ENCODE measurements at places on chromosomes 1 and 21.

- no peak for DNase-seq
These were observed 23.4 kb upstream of the IGSF3 start for GRCh38 chr1:116690849-116691406.

DNA sequence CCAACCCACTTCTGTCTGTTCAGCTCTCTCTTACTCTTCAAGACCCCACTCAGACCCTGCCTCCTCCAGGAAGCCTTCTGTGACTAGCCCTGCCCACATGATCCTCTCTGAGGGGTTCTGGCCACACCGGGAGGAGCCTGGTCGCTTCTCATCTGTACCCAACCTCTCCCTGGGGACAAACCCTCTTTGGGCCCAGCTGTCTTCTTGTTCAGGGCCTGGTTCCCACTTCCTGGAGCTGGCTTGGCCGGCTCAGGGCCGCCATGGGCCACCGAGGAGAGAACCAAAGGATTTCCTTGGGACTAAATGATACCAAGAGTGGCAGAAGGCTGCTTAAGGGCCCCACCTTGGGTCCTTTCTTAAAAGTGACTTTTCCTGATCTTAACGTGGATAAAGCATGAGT is 124.7 kb upstream of the ZBTB40 start:
- no peak for DNase-seq

- DNase-seq = no peak
These were observed 10.6 kb upstream of the OR2T33 start for GRCh38 chr1:248288391-248288790.

DNA sequence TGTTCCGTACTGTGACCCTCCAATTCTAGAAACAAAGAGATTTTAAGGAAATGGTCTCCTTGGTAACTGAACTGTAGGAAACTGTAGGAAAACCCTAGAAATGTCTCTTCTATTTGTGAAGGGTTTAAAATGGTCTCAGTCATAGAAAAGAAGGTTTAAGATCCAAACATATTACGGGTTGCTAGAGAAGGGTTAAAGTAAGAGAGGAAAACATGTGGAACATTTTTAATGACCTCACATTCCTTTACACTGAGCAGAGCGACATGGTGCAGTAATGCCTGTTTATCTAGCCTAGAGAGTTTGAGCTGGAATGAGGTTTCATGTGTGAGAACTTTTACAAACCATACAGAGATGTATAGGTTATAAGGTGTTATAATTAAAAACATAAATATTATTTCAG is 36.9 kb upstream of the C1orf105 start:
- no peak for DNase-seq

GRCh38 chr1:200206340-200206739 is 178.8 kb downstream of the NR5A2 start:
- DNase-seq = no peak

DNA sequence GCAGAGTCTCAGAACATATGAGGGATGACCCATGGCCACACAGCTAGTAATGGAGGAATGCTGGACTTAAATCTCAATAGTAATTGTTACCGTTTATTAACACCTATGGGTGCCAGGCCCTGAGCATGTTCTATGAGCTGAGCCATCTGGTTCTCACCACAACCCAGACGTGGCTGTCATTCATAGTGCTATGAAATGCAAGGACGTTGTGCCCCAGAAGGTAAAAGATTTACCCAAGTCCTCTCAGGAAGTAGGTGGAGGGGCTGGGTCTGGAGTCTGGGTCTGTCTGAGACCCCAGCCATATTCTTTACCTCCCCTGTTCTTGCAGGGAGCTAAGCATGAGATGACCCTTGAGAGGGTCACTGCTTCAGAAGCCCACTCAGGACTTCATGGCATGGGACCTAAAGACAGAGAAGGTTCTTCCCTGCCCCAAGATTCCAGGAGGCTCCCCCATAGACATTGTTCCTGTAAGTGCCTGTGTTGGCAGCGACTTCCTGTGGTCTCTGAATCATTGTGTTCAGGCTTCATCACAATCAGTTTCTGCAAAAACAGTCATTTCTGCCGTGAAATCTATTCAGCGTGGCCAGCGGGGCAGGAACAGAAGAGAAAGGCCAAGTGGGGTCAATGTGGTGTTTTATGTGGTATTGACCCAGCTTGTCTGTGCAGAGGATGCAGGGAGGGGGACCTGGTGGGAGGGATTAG is 475.4 kb downstream of the PTPRU start:
- no peak for DNase-seq

DNA sequence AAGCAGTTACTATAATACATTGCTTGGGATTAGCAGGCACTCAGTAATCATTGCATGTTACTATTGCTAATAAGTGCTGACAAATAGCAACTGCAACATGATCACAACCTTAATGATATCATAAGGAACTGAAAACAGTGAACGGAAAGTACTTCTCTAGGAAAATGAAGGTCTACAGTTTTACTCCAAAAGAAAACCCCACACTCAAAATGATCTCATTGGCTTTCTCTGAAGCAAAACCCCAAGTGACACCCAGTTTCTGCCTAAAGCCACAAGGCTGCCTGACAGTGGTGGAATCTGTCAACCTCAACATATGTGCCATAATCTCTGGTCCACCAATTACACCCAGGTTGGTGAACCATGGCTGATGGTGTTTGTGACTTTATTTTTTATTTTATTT is 137.6 kb downstream of the PTGER3 start:
- no peak for DNase-seq

DNA sequence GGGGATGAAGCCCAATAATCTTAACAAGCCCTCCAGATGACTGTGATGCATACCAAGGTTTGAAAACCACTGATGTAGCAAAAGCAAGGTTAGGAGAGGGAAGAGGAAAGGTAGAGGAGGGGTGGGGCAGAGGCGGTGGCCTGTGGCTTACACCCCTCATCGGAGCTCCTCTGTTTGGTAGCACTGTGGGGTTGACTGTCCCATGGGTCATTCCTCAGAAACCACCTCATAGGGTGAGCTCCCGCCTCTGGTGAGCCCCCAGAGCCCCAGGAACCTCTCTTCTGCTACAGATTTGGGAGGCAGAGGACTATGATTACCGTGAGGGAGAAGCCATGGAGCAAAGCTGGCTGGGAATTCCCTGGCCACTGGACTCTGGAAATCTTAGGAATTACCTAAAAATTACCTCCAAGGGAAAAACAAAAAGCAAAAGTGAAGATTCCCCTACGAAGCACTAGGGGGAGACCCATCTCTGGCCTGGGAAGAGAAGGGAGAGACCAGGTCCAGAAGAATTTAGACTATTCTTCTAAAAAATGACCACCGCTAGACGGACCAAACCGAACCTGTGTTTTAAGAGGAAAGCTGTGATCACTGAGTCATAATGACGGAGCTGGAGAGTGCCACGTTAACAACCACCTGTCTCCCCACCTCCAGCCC is 1.5 kb upstream of the RASSF5 start:
- no peak for DNase-seq

GRCh38 chr1:27489501-27489972 is 430 bp downstream of the WASF2 start:
- no peak for DNase-seq

DNA sequence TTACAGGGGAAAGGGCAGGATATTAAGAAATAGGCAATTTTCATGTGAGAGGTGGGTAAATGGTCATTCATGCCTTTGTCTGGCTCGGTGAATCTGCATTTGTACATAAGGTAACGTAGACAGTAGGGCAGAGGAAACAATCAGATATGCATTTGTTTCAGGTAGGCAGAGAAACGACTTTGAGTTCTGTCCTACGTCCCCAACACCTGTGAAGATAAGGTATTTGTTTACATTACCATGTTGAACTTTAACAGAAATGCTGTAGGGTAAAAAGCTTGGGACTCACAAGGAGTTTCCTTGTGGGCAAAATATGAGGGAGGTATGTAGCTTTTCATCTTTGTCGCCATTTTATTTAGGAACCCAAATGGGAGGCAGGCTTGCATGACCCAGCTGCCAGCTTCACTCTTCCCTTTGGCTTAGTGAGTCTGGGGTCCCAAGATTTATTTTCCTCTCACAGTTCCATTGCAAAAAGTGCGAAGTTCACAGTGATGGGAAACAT is 31.4 kb downstream of the B3GALT5 start:
- DNase-seq = no peak

- DNase-seq = no peak
These were observed 22.8 kb upstream of the LRRC38 start for GRCh38 chr1:13536571-13536970.

GRCh38 chr1:203097001-203097400 is 11.2 kb upstream of the MYOG start:
- DNase-seq = no peak

GRCh38 chr21:33988237-33989017 is 72.8 kb upstream of the ATP5PO start:
- DNase-seq = no peak

GRCh38 chr21:15209224-15209623 is 144.4 kb upstream of the NRIP1 start:
- DNase-seq = no peak

DNA sequence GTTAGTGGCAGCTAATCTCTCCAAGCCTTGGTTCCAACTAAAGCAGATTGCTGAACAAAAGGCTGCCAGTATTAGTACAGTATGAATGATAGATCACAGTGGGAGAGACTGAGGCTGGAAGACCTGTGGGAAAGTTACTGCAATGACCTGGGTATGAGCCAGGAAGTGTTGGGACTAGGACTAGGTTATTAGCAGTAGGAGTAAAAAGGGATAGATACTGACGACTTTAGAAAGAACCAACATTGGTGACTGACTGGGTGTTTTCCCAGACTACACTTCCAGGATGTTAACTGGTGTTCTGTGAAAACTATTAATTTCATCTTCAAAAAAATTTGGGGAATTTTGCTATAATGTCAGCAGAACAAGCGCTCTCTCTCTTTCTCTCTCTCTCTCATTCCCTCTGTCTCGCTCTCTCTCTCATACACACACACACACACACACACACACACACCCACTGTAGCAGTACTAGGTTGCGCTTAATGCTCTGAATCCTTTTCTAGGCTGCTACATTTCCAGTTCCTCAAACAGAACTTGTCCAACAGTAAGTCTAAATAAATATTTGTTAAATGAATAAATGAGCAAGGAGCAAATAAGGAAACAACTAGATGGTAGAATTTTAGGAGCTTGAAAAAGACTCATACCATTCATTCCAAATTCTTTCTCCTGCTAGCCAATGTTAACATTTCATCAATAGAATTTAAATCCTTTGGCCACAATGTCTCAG is 47.6 kb upstream of the RGS8 start:
- DNase-seq = no peak

- no peak for DNase-seq
These were observed 99.4 kb upstream of the SLC2A1 start for GRCh38 chr1:43058056-43058455.

- DNase-seq = peak; percentile 34
These were observed at the start of gene TIAM1 for GRCh38 chr21:31343680-31344480. Gene TIAM1 (minus strand): TSS chr21:31344261. CDS start chr21:31266972, 77,289 bp downstream.

DNA sequence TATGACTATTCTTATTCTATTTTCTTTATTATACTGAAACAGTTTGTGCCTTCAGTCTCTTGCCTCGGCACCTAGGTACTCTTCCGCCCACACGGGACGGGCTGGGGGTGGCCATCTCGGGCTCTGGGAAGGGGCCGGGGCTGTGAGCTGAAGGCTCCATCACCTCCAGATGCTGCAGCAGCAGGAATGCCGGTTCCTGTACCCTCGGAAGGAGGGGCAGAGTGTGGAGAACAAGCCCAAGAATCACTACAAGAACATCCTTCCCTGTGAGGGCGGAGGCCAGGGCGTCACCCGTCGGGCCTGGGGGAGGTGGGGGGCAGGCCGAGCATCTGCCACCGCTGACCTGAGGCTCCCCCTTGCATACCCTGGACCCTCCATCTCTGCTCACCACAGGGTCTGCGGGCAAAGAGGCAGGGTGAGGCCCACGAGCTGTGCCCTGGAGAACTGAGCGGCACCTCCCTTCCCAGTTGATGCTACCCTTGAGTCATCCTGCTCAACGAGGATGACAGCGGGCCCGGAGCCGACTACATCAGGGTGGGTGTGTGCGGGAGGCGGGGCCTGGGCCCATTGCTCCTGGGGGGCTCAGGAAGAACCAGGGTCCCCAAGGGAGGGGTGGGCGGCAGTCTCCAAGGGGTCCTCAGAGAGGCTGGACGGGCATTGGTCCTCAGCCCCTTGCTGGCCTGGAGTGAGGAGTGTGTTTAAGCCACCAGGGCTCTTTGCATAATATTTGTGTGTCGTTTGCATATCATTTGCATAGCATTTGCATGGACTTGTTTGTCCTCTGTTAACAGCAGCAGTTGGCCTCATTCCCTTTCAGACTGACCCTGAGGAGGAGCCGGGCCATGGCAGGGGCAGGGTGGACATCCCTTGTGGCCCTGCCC is 7.5 kb downstream of the RNF223 start:
- DNase-seq = peak; percentile 37

DNA sequence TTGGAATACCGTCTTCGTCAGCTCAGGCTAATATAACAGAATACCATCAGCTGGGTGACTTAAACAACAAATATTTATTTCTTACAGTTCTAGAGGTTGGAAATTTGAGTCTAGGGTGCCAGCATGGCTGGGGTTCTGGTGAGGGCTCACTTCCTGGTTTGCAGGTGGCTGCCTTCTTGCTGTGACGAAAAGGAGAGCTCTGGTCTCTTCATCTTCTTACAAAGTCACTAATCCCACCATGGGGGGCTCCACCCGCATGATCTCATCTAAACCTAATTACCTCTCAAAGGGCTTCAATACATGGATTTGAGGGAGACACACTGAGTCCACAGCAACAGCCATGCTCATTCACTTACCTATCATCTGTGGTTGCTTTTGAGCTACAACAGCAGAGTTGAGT is 78.3 kb downstream of the PSMG1 start:
- no peak for DNase-seq

GRCh38 chr1:208433971-208434370 is 189.8 kb upstream of the PLXNA2 start:
- no peak for DNase-seq

- DNase-seq = no peak
These were observed 72.0 kb upstream of the TLR5 start for GRCh38 chr1:223215026-223215425.

DNA sequence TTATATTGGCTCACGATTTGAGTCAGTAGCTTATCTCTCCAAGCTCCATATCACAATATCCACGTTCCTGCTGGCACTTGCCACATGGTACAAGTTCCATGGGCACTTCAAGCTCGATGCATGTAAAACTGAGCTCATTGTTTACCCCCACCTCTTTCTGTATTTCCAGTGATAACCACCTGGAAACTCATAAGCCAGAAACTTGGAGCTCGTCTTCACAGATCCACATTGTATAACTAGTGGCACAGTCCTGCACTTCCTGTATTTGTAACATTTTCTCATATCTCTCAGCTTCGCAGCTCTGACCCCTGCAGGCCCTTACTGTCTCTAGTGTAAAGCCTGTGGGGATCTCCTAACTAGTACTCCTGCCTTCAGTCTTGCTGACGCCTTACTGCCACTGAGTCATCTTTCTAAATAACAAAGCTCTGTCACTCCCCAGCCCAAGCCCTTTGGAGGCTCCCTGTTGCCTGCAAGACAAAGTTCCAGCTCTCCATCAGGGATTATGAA is 6.5 kb upstream of the C2CD4D start:
- no peak for DNase-seq

GRCh38 chr1:212457740-212458338 is 25.1 kb downstream of the NENF start:
- peak; percentile 58 for DNase-seq

DNA sequence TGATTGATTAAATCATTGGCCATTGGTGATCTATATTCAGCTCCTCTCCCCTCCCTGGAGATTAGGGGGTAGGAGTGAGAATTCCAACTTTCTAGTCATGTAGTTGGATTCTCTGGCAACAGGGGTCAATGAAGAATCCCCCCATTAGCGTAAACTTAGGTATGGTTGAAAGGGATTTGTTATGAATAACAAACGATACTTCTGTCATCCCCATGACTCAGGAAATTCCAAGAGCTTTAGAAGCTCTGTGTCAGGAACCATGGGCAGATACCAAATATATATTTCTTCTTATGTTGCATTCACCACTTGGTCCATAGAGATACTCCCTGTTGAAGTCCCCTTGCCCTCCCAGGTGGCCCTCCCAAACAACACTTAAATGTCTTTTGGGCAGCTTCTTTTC is 124.5 kb downstream of the DNM3 start:
- no peak for DNase-seq
